ENCODE measurements at places on chromosomes 1 and 21.

GRCh38 chr1:57671750-57672149 is 247.9 kb upstream of the DAB1 start:
- no peak for DNase-seq

DNA sequence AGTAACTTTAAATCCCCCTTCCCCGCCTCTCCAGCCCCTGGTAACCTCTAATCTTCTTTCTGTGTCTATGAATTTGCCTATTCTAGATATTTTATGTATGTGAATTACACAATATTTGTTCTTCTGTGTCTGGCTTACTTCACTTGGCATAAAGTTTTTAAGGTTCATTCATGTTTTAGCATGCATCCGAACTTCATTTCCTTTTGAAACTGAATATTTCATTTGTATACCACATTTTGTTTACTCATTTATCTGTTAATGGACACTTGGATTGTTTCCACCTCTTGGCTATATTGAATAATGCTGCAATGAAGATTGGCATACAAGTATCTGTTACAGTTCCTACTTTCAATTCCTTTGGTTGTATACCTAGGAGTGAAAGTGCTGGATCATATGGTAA is 205.3 kb downstream of the TM2D1 start:
- no peak for DNase-seq

DNA sequence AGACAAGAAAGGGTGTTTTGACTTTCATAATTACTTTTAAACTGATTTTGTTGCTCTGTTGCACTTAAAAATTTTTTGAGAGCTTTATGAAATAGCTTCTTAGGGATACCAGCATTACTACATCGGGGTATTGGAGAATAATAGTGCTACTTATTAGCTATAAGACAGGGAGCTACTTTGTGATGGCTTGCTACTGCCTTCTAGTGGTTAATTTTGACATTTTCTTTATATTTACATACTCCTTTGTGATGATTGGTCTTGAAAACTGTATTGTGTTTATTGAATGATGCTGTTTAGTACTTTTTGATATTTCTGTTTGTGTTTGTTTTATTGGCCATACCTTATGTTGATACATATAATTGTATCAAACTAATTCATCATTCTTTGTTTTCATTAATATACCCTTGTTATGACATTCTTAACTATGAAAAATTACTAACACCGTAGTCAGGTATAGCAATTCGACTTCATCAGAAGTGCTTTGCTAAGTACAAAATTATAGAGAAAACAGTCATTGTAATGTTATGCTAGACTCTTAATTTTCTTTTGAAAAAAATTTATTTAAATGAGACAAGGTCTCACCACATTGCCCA is 85.5 kb downstream of the CLIC4 start:
- DNase-seq, result no peak

DNA sequence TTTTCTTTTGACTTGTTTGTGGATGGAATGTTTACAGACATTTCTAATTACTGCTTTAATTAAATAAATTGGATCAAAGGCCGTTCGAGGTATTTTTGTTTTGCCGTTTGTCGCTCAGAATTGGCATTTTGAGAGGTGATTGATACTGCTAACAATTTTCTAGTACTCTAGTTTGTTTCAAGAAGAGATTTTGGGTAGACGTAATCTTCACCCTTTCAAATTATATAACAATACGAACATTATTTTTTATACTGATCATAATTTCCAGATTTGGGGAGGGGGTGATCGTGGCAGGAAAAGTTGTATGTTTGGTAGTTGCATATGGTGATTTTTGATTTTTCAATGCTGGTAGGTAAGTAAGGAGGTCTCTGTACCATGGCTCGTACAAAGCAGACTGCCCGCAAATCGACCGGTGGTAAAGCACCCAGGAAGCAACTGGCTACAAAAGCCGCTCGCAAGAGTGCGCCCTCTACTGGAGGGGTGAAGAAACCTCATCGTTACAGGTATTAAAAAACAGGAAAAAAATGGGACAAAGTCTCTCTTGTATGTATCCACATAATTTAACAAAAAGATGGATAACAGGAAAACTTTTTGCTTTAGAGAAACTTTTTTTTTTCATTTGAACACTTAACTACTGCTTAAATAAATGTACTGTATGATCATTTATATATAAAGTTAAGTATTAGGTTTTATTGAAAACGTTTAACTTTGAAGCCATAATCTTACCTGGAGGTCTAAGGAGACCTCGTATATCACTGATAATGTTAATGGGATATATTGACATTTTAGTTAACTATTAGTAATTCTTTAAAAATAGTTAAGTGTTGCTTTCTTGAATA is 1.7 kb downstream of the H3-3A start:
- no peak for DNase-seq

DNA sequence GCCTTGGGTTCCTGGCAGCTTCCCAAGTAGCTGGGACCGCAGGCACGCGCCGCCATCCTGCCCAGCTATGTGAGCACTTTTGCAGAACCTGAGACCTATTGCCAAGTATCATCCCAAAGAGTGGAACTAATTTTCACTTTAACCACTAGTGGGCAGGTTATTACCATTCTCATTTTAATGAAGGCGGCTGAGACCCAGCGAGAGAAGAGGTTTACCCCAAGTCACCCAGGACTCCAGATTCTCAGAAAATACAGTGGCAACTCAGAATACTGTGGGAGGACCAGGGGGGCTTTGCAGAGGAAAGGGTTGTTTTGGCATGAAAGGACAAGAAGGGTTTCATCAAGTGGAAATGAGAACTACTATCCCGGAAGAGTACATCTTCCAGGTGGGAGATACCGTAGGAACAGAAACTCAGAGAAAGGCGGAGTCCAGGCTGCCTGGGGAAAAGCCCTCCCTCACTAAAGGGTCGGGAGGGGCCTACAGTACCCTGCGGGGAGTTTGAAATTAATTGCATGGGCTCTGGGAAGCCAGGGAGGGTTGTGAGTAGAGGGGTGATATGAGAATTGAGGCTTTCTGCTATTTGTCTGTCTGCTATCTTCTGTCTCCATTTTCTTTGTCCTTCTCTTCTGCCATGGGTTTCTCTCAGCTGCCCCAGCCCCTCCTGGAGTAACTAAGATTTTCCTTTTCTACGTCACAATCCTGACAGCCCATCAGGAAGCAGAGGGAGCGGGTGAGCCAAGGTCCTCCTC is 7.2 kb upstream of the SEMA4A start:
- no peak for DNase-seq

DNA sequence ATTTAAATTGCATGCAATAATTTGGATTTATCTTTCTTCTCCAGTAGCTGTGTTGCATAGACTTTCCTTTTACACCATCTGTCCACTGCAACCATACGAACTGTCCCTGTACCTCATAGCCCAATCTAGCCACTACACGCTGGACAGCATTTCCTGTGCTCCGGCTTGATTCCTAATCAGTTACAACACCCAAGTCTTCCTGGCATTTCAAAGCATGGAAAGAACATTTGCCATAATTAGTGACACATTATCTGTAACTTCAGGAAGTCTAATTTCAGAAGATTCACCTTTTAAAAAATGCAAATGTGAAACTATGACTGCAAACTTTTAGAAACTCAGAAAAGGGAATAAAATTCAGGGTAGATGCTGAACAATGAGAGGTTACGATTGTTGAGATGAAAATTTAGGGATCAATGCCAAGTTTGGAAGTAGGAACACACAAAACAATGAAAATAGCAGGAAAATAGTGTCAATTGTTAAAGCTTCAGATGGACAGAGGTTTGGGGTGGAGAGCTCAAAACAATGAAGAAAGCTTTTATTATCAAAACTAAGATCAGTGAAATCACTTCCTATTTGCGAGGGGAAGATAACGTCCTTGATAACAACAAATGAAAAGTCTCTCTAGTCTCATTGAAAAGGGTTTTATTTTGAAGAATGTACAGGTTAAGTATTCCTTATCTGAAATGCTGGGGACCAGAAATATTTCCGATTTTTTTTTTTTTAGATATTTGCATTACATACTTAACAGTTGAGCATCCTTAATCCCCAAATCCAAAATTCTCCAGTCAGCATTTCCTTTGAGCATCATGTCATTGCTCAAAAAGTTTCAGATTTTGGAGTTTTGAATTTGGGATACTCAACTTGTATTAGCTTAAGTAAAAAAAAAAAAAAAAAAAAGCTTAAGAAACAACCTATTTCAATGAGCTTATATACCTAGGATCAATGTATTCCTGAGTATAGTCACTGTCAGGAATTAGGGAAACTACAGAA is 107.3 kb downstream of the FNBP1L start:
- DNase-seq, result no peak

DNA sequence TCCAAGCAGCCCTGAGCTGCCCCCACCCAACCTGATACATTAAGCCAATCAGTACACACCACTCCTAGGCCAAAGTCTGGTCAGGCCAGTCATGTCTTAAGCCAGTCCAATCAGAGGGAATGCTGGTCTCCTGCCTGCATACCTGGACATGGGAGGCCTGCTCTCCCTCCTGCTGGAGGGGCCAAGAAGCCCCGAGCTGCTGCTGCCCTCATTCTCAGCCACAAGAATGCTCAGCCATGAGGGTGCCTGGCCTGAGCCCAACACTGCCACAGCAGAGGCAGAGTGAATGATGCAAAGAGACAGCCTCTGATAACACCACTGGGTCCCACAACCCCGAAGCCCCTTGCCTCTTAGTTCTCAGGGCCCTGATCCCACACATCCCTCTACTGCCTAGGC is 23.0 kb downstream of the CHD5 start:
- no peak for DNase-seq

DNA sequence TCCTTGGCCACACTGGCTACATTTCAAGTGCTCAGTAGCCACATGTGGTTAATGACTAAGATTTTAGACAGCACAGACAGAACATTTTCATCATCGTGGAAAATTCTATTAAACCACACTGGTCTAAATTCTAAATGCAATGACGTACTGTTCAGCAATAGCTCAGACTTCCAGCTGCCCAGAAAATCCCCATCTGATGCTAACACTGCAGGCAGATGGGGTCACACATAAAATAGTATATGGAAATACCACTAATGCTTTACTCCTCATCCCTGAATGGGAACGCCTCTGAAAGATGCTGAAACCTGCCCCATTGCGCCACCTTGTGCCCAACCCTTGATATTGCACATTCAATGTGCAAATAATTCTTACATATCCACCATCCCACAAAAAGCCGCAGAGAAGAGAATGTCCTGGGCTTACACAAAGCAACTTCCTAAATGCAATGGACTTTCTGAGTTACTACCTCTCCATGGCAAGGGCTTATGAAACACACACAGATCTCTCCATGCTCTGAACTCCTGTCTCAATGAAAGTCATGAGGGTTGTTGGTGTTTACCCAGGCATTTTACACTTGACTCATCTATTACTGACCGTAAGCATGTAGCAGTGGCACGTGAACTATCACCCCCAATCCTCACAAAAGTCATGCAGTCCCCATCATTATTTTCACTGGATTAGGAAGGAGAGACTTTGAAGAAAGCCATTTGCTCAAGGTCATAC is 20.3 kb upstream of the SLC5A9 start:
- peak; percentile 81 for DNase-seq

DNA sequence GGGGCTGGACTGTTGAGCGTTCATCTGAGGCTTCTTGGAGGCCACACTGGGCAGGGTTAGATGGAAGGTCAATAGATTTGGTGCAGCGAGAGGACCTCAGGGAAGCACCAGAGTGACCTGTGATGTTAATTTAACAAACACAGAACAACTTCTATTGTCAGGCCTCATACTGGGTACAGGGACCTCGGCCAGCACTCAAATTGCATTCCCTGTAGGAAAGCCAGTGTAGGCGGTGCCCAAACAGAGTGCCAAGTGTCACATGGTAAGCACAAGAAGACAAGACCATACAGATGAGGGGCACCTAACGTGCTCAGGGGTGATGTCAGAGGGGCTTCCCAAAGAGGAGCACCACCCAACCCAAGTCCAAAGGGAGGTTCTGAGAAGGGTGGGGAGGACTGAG is 1.3 kb downstream of the TMEM269 start:
- DNase-seq, result no peak

DNA sequence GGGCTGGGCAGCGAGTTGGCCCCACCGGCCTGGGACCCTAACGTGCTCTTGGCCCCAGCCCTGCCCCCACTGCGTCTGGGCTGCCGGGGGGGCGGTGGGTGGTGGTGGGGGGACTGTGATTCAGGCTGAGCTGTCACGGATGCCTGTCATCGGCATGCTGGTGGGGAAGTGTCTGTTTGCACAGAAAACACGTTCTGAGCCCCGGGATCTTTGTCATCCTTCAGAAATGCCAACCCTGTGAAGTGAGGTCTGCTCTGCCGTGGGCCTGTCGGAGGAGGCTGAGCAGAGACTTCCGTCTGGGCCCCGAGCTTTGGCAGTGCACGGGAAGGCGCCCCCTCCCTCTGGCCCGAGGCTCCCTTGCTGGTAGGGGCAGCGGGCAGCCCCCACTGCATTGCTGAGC is 24.3 kb upstream of the PLCH2 start:
- no peak for DNase-seq

- no peak for DNase-seq
Observed at GRCh38 chr1:230310381-230311163, 115.6 kb downstream of the PGBD5 start.

DNA sequence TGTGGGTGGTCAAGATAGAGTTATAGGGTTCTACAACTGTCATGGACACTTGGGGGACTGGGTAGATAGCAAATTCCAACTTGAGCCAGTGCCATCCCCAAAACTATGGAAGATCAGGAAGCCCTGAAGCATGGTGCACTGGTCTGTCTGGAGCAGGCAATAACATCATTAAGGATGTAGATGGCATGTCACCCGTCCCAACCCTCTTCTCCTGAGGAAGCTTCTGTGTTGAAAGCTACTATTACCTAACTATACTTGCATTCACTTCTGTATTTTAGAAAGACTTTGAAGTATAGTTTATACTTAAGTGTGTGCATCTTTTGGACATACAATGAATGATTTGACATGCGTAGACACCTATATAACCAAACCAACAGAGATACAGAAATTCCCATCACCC is 32.9 kb downstream of the RABIF start:
- DNase-seq, result no peak

DNA sequence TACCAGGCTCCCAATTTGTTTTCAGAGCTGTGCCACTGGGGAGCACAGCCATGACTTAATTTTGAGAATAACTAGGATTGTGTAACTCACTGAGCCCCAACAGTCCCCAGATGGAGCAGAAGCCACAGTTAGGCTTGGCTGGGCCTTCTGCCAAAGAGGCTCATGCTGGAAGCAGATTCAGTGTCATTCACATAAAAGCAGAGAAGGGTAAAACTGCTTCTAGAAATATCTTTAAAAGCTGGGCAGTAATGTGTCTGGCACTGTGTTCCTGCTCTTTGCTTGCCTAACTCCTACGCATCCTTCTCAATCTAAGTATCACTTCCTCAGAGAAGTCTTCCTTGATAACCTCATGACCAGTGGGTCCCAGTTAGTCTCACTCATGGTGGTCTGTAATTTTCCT is 20.3 kb downstream of the STK40 start:
- DNase-seq, result no peak

- no peak for DNase-seq
Observed at GRCh38 chr1:65398083-65398482, 22.4 kb upstream of the LEPR start.

GRCh38 chr21:38965910-38966504 is 160.3 kb downstream of the ETS2 start:
- no peak for DNase-seq
